ENCODE measurements at places on chromosomes 16 and 17. TPM values are rescaled to one million over a fixed set of nuclear protein-coding genes. Genes with fewer than 3 reads are reported as not detected.

GRCh38 chr17:77205396-77206125 lies 64.8 kb downstream of the SEC14L1 start:
- DNase-seq, result peak; percentile 27

GRCh38 chr17:1379930-1380313 lies 20.1 kb downstream of the YWHAE start:
- no peak for DNase-seq

- DNase-seq, result no peak
Observed at GRCh38 chr16:82682767-82683166, 56.0 kb downstream of the CDH13 start.

DNA sequence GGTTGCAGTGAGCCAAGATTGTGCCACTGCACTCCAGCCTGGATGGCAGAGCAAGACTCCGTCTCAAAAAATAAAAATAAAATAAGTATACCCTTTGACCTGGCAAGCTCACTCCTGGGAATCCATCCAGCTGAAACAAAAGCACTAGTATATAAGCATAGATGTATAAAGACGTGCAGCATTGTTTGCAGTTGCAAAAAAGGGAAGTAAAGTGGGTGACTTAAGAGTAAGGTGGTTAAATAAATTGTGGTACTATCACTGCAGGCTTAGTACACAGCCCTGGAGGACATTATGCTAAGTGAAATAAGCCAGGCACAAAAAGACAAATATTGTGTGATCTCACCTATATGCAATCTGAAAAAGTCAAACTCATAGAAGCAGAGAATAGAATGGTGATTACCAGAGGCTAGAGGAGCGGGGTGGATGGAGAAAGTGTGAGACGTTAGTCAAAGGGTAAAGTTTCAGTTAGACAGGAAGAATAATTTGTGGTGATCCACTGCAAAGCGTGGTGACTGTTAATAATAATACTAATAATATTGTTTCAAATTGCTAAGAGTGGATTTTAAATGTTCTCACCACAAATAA lies 113.0 kb downstream of the MYO1D start:
- no peak for DNase-seq

DNA sequence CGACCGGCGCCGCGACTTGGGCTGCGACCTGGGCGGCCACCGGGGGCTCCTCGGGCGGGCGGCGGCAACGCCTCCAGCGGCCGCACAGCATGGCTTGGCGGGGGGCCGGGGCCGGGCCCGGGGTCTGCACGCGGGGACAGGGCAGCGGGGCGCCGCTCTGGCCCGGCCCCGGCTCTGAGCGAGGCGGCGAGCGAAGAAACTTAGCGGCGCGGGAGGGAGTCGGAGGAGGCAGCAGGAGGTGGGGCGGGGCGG lies at the start of gene PLCD3:
PLCD3 (minus strand) TSS at position 196 of the 252 bp plus-strand sequence; CDS start at position 91, 105 bp downstream.
- DNase-seq, result peak; percentile 89

ALOX15B gene
- not detected for total RNA-seq

MPRIP gene
- total RNA-seq, result 500 TPM

- DNase-seq, result no peak
Observed at GRCh38 chr17:31511580-31511979, 120.1 kb downstream of the RAB11FIP4 start.

DNA sequence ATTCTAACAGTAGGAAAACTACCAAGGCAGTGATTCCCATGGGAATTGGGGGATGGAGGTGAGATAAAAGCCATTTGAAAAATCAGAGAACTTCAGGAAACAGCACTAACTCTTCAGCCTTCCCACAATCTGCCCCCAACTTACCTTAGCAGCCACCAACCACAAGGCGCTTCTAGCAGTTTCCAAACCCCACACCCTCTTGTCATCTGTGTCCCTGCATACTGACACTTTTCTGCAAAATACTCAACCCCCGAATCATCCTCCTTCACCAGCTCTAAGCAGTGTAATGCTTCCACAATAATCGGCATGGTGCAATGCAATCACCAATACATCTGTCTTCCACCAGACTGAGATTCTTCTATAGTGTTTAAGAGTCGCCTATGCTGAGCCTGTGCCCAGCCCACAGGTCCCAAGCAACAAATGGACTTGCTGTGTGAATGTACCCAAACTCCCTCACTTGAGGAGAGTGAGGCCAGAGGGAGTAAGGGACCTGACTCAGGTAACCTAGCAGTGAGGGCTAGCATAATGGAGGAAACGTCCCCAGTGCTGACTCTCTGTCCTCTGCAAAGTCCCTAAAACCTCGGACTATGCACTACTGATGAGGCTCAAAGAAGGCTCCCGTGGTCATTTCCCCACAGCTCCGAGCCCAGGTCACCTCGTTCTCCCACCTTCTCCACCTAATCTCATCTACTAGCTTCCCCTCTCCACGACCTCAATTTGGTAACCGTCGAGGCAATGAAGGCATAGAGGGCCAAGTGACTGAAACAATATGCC lies 943 bp downstream of the DYNC1LI2 start:
- DNase-seq, result no peak

DNA sequence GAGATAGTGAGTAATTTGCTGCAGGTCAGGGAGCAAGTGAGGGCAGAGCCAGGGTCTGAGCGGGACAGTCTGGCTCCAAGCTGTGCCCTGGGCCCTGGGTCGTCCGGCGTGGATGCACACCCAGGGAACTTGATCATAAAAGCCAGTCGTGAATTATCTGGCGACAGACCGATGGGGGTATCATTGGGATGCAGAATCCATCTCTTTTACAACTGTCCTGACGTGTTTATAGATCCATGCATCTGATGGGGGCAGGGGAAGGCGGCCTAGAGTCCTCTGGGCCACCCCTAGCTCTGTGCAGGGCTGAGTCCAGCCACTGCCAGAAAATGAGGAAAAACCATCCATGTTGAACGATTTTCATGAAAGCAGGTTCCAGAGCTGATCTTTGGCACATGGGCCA lies 332.8 kb downstream of the C16orf95 start:
- no peak for DNase-seq

CDC42EP4 gene
- 98.8 TPM for total RNA-seq

DNA sequence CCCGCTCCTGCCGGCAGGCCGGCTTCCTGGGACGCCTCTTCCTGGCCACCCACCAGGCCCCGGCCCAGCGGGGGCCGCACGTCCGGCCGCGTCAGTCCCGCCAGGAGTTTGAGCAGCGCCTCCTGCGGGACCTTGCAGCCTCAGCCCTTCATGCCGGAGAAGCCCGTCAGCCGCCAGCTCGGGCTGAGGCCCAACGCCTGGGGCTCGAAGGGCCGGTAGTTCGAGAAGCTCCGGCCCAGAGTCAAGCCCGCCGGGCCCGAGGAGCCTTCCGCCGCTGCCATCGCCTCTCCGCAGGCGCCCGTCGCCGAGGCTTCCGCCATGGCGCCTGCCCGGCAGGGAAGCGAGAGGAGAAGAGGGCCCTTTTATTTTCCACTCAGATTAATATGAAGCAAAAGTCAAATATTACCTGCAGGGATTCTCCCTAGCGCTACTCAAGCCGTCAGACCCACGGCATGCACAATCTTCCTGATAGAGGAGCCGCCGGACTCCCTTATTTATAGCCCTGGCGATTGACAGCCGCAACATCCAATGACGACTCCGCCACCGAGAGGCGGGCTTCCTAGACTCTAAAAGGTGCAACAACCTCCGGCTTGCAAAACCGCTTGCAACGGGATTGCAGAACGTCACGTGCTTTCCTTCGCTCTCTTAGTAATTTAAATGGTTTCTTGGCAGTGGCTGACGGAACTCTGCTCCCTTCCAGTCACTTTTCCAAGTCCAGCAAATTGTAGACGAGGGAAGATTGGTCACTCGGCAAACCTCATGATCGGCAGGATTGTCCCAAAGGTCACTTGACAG lies at the start of gene SEPHS2:
SEPHS2 (minus strand) TSS at position 467 of the 795 bp plus-strand sequence; CDS start at position 320, 147 bp downstream.
- DNase-seq, result peak; percentile 98

TRPV3 gene
- 13.0 TPM for total RNA-seq

DNA sequence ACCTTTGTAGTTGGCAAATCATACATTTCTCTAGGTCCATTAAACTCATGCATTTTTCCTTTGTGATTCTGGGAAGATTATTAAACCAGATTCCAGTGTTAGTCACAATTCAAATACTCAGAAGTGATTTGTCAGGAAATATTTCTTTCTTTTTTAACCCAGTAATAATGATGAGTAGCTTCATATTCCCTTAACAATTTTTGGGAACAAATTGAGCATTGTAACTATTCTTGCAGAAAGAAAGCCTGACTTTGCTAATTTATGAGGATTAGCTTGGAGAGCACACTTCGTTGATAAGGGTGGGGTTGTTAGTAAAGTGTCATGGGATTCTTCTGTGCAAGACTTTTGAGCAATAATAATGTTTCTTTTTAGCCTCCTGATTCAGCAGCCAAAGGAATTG lies 18.7 kb upstream of the KRT24 start:
- DNase-seq, result no peak

- no peak for DNase-seq
Observed at GRCh38 chr16:84851192-84852127, 31.7 kb downstream of the CRISPLD2 start.

DNA sequence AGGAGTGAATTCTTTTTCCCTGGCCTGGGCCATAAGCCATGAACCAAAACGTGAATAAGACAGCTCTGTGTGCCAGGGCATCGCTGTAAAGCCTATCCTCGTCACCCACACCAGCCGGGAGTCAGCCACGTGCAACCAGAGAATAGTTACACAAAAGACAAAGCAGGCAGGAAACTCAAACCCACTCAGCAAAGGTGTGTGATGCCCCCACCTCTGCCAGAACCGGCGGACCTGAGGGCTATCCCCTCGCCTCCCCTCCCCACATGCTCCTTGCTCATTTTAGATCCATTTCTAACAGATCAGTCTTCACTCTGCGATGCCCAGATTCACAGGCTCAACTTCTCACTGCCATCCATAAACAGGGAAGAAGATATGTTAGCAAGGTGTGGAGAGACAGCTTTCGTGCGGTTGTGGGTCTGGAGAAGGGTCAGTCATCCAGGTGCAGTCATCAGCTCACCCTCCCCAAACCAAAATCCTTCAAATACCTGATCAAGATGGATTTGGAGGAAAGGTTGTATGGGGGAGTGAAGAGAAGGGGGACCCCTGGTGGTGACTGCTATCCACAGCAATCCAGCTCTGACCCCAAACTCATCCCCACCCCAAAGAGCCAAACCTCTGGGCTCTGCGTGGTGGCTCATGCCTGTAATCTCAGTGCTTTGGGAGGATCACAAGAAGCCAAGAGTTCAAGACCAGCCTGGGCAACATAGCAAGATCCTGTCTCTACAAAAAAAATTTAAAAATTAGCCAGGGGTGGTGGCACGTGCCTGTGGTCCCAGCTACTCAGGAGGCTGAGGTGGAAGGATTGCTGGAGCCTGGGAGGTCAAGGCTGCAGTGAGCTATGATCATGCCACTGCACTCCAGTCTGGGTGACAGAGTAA lies 219.2 kb downstream of the C16orf78 start:
- peak; percentile 56 for DNase-seq

VTN gene
- total RNA-seq, result 2.1 TPM

- no peak for DNase-seq
Observed at GRCh38 chr17:42049834-42050392, 488 bp downstream of the C17orf113 start.

CNTNAP4 gene
- 0.76 TPM for total RNA-seq

GRCh38 chr16:51697454-51697853 lies 546.4 kb upstream of the SALL1 start:
- DNase-seq, result no peak

DNA sequence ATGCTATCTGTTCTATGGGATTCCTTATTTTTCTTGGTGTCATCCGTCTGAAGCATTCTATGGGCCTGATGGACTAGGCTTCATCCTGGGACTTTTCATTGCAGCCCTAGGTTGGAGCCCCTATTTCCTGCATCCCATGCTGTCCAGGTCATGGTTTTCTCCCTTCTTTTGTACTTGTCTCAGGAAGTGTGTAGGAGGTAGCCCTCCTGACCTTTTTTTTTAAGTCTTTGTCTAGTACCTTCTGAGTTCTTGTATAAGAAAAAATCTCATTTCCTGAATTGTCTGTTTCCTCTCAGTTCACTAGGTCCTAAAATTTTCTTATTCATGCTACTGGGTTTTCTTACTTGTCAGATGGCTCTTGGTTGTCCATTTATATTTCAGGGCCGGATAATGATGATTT lies 6.0 kb downstream of the NDEL1 start:
- no peak for DNase-seq

- no peak for DNase-seq
Observed at GRCh38 chr17:76716146-76716838, 5.5 kb upstream of the MXRA7 start.

- DNase-seq, result no peak
Observed at GRCh38 chr16:30104492-30104891, 8.5 kb upstream of the YPEL3 start.

TEKT5 gene
- not detected for total RNA-seq

DNA sequence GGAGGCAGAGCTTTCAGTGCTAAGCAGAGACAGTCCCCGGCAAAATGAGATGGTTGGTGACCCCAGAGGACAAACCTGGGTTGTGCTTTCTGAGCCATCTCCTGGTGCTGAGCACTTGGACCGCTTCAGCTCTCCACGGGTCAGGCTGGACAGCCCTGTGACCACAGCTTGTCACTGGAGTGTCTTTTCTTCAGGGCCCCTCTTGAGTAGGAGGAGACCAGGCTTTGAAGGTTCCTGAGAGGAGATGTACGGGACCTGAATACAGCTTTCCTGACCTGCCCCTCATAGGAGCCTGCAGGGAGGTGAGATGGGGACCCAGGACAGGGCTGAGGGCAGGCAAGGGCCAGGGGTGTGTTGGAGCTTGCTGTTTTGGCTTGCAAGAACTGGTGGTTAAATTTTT lies 17.8 kb upstream of the ADGRG1 start:
- no peak for DNase-seq

DNA sequence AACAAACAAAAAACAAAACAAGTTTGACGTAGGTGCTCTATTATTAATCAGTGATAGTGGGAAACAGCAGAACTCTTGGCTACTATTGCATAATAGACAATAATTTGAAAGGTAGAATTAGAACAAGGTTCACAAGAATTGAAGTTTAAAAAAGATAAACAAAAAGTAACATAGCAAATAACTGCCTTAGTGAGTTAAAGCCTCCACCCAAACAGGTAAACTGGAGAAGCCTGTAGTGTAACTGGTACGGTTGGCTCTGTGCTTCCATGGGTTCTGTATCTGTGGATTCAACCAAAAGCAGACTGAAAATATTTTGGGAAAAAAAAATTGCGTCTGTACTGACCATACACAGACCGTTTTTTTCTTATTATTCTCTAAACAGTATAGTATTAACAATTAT lies 38.5 kb downstream of the MBTD1 start:
- no peak for DNase-seq

DNA sequence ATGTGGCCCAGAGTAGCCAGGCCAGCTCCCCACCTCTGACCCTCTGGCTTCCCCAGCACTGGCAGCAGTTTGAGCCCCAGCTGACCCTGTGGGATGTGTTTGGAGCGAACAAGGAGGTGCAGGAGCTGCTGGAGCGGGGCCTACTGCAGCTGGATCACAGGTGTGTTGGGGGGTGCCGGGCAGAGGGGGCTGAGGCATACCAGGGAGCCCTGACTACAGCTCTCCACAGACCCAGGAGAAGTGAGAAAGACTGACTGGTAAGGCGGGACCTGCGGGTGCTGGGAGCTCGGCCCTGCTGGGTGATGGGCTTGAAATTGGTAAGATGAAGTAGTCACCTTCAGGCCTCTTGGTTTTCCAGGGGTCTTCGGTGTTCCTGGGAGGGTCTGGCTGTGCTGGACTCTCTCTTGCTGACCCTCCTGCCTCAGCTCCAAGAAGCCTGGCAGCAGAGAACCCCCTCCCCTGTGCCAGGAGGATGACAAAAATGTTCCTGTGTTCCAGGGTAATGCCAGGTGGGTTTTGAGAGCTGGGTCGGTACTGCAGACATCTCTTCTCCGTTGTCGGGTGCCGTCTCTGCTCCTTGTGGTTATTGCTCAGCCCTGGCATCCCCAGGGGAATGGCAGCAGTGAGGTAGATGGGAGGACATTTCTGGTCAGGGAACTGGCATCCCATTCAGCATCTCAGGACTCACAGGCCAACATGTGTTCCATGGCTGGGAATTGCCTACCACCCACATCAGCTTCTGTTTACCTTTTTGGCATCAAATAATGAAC lies 5.9 kb downstream of the RSAD1 start:
- no peak for DNase-seq

- DNase-seq, result no peak
Observed at GRCh38 chr17:4502466-4503154, 3.9 kb downstream of the SPNS2 start.
